ENCODE measurements at places on chromosomes 3 and 15. TPM values are rescaled to one million over a fixed set of nuclear protein-coding genes. Genes with fewer than 3 reads are reported as not detected.

DNA sequence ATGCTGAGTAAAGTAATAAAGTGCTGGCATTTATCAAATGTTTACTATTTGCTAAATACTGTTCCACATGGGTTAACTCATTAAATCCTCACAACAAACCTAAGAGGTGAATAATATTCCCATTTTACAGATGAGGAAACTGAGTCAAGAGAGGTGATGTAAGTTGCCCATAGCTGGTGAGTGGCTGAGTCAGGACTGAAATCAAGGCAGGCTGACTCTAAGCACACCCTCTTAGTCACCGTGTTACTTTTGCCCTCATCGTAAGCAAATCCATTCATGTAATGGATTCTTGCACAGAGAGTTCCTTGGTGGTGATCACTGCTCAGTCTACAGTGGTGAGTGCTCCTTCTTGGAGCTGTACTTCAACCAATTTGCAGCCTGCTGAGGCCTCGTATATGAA is 28.9 kb upstream of the PTX3 start:
- no peak for DNase-seq
- peaks cover 6% of the 10 kb centered on the region for H3K36me3 ChIP-seq
- no peak overlapping the region for H3K27ac ChIP-seq
- H3K27me3 ChIP-seq = no peaks in the 10 kb centered on the region
- no peak overlapping the region for H3K4me3 ChIP-seq
- H3K4me1 ChIP-seq = no peaks in the 10 kb centered on the region

- H3K4me1 ChIP-seq = no peaks in the 10 kb centered on the region
- H3K27ac ChIP-seq = no peak overlapping the region
- DNase-seq = no peak
- no peaks in the 10 kb centered on the region for H3K27me3 ChIP-seq
- H3K36me3 ChIP-seq = peaks cover 10% of the 10 kb centered on the region
Observed at GRCh38 chr3:161295325-161295724, 74.2 kb downstream of the NMD3 start.

GRCh38 chr3:12336099-12336498 is 47.2 kb downstream of the PPARG start:
- H3K4me1 ChIP-seq = no peaks in the 10 kb centered on the region
- H3K27me3 ChIP-seq = no peaks in the 10 kb centered on the region
- no peak overlapping the region for H3K4me3 ChIP-seq
- H3K36me3 ChIP-seq = no peaks in the 10 kb centered on the region
- DNase-seq = no peak
- H3K27ac ChIP-seq = no peak overlapping the region

DNA sequence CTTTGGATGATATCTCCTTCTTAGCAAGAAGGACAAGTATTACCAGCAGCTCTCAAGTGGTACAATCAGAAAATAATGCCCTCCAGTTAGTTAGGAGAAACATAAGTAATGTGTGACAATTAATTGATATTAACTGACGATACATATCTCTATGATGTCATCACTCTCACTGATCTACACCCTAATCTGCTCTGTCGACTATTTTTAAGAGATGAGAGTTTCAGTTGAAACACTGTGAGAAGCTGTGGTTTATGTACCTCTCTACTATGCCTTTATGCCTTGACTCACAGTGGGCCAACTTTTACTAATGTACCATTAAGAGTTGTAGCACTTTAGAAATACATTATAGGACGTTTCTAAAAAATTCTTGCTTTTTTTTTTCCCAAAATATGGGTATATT is 8.6 kb downstream of the CEP152 start:
- H3K27me3 ChIP-seq = no peaks in the 10 kb centered on the region
- peaks cover 32% of the 10 kb centered on the region for H3K4me1 ChIP-seq
- DNase-seq = no peak
- H3K36me3 ChIP-seq = peaks cover 8% of the 10 kb centered on the region
- no peak overlapping the region for H3K4me3 ChIP-seq

Gene CLDN16
- total RNA-seq = 0.10 TPM

Measured in type B pancreatic cell (in vitro differentiated cells).